Smooth muscle cell of bladder (primary cell): ENCODE measurements at places on chromosomes 12 and 14. TPM values are rescaled to one million over a fixed set of nuclear protein-coding genes. Genes with fewer than 3 reads are reported as not detected.

The TXNDC16 gene
- 1.1 and 2.0 TPM in 2 replicates for total RNA-seq

The CLEC4D gene
- total RNA-seq: not detected in 2 replicates

The TMTC2 gene
- 36.4 and 49.8 TPM in 2 replicates for total RNA-seq

The LRP1-AS gene
- total RNA-seq: not detected in 2 replicates

The SPIC gene
- total RNA-seq: not detected in 2 replicates

The IL23A gene
- total RNA-seq: not detected in 2 replicates

The RBP5 gene
- not detected in 2 replicates for total RNA-seq

The PRB2 gene
- not detected in 2 replicates for total RNA-seq

The CMKLR1 gene
- 0.09 and 0.14 TPM in 2 replicates for total RNA-seq
